NCI-H510A (cell line): ENCODE measurements at places on chromosomes 4 and X.

DNA sequence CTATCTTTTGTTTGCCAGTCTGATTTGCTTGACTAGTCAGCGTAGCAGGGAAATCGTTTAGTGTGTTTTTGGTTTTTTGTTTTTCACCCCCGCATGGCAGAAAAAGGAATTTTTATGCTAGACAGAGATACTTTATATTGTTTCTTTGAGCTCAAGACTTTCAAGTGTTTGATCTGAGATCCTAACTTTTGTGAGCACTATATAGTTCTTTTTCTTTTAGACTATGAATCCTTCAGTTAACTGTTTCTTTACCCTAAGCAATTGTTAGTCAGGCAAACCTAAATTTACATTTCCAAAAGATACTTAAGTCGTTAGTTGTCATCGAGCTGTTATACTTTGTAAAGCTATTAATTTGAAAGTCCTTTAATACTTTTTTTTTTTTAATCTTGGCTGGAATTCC lies 73.3 kb downstream of the RAP1GDS1 start:
- no peak for DNase-seq

GRCh38 chr4:181822005-181822375 lies 421.2 kb upstream of the TENM3 start:
- no peak for DNase-seq

- DNase-seq, result no peak
These were observed 28.2 kb downstream of the IRF2 start for GRCh38 chr4:184446132-184446658.

GRCh38 chr4:105840426-105841174 lies 54.7 kb upstream of the NPNT start:
- DNase-seq, result peak; percentile 5

- DNase-seq, result peak; percentile 4
These were observed 36.6 kb upstream of the UGT2A1 start for GRCh38 chr4:69689599-69689998.

GRCh38 chrX:53713987-53714579 lies 27.6 kb upstream of the HUWE1 start:
- no peak for DNase-seq

DNA sequence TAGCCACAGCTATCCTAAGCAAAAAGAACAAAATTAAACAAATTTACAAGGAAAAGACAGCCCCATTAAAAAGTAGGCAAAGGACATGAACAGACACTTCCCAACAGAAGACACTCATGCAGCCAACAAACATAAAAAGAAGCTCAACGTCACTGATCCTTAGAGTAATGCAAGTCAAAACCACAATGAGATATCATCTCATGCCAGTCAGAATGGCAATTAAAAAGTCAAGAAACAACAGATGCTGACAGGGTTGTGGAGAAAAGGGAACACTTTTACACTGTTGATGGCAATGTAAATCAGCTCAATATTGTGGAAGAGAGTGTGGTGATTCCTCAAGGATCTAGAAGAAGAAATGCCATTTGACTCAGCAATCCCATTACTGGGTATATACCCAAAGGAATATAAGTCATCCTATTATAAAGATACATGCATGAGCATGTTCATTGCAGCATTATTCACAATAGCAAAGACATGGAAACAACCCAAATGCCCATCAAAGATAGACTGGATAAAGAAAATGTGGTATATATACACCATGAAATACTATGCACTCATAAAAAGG lies 163.0 kb upstream of the TET2 start:
- no peak for DNase-seq

- DNase-seq, result no peak
These were observed 63.0 kb upstream of the MND1 start for GRCh38 chr4:153281476-153281875.

GRCh38 chrX:129640737-129641136 lies 14.0 kb downstream of the APLN start:
- DNase-seq, result no peak

- no peak for DNase-seq
These were observed 117.7 kb downstream of the ADAMTS3 start for GRCh38 chr4:72451349-72451748.

DNA sequence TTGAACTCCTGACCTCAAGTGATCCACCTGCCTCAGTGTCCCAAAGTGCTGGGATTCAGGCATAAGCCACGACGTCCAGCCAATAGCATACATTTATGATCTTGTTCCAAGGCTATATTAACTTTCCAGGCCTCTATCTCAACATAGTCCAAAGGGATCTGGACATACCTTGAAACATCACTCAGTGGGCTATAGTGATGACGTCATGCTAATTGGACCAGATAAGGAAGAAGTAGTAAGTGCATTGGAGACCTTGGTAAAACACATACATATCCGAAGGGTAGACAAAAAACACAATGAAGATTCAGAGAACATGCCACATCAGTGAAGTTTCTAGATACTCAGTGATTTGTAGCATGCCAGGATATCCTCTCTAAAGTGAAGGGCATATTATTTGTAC lies 37.4 kb upstream of the USP26 start:
- DNase-seq, result no peak

- no peak for DNase-seq
These were observed 28.9 kb downstream of the ARFIP1 start for GRCh38 chr4:152808670-152809069.

- DNase-seq, result no peak
These were observed 131.2 kb upstream of the SPRY1 start for GRCh38 chr4:123265443-123265842.

GRCh38 chrX:98299785-98300184 lies 1416.1 kb downstream of the RPA4 start:
- no peak for DNase-seq

GRCh38 chrX:53287493-53288138 lies 6.2 kb upstream of the IQSEC2 start:
- DNase-seq, result no peak

GRCh38 chr4:169062897-169063244 lies 52.8 kb upstream of the CBR4 start:
- DNase-seq, result no peak

- DNase-seq, result no peak
These were observed 48.1 kb downstream of the NPY1R start for GRCh38 chr4:163284304-163284703.

GRCh38 chr4:56314207-56314915 lies 72.9 kb downstream of the AASDH start:
- no peak for DNase-seq

DNA sequence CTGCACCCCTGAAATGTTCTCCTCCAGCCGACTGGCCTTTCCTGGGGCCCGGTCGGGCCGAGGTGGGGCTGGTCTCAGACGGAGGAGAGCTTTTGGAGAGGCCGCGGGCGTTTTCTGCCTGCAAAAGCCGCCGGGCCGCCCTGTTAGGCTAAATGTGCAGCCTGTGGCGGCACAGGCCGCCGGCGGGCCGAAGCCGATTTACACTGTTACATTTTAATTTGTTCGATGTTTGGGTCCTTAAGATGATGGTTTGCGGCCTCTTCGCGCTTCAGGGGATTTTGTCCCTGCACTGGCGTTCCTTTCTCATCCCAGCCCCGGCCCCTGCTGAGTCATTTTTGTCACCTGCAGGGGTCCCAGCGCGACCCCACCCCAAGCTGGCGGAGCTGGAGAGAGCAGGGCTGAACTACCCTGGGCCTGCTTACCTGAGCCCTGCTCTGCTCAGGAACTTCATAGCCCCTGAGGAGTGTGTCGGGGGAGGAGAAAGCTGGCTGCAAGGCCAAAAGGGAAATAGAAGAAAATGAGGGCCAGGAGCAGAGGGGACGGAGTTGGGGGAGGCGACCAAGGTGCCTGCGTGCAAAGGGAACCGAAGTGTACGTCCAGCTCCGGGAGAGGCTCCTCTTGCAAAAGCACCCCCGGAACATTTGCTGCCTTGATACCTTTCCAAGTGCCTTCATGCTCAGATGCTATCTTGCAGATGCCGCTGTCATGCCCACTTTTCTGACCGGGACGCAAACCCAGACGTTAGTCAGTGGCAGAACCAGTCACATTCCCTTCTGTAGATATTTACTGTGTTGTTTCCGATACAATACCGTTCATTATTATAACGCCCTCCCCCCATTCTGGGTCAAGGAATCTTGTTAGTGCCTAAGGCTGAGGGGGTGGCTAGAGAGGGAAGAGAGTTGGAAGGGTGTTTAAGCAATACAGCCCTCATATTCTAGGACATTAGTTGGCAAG lies 977 bp upstream of the RBBP7 start:
- DNase-seq, result peak; percentile 24

DNA sequence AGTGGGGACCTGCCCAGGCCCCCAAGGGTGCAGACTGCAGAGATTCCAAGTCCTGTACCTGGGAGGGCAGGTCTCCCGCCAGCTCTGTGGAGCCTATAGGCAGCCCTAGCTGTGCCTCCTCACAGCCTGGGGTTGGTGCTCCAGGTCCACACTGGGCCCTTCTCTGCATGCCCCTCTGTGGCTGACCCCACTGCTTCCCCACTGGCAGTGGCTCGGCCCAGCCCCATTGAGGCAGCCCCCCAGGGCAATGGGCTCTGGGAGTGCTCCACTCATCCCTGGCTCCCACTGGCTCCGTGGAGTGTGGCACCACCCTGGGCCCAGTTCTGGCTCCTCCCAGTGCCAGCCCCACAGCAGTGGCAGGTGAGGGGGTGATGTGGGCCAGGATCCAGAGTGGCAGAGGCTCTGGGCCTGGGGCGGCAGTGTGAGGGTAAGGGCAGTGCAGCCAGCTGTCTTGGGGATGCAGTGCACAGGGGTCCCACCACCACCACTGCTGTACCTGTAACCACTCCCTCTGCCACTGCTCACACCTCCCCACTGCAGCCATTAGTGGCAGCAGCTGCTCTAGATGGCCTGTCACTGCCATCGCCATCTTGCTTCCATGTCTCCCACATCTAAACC lies 312.2 kb downstream of the GPM6A start:
- DNase-seq, result no peak

DNA sequence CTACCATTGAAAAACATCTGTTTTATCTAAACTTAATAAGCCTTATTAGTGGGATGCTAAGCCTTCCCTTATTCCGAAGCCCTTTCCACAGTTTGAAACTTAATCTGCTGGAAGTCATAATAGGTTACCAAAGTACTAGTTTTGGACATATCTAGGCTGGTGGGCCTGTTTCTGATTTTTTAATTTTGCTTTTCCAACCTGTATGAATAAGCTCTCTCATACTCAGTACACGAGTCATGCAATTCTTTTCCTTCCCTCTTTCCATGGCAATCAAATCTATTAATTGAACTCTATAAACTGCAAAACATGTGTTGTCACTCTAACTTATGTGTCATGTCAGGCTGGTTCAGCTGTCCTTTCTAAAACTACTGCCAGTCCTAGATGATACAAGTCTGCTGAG lies 91.0 kb downstream of the AMMECR1 start:
- no peak for DNase-seq

DNA sequence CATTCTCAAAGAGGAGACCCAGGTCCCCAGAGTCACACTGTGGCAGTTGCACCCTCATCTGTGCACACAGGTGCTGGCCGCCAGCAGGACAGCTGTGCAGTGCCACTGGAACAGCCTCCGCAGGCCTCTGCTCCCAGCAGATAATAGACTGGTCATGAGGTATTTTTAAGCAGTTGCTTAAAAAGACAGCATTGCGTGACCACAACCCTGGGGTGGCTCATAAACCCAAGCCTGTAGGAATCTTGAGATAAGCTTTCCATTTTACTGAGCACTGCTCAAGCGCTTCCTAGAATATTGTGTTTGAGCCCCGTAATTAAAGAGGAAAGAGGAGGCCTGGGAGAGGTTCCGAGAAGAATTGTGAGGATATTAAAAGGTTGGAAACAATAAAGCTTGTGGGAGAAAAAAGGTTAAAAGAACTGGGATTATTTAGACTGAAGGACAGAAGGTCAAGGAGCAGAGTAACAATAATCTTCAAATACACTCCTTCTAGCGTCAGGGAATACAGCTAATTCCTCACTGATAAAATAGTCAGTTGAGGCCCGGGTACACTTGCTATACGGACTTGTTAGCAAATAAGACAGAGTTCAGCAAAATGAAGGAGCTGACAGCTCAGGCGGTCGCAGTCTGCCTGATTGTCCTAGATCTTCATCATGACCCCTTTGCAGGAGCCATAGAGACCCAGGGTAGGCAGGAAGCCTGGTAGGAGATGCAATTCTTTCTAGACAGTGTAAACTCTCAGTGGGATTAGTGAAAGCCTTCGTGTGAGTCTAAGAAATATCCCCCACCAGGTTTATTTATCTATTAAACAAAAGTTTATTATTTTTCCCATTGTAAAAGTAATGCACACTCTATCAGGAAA lies 86.2 kb upstream of the KIT start:
- DNase-seq, result no peak

GRCh38 chrX:124530803-124531202 lies 184.4 kb downstream of the SH2D1A start:
- no peak for DNase-seq

DNA sequence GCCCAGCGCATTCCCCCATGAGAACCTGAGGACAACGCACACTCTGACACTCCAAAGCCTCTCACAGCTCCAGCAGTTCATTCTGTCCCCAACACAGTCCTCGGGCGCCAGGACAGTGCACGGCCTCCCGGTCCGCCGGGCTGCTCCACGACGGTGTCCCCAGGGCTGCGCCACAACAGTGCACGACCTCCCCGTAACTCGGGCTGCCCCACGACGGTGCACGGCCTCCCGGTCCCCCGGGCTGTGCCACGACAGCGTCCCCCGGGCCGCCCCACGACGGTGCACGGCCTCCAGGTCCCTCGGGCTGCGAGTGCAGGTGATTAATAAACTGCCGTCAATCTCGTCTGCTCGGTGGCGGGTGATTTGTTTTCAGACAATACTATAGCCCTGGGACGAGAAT lies 585.1 kb upstream of the FRG1 start:
- DNase-seq, result no peak

DNA sequence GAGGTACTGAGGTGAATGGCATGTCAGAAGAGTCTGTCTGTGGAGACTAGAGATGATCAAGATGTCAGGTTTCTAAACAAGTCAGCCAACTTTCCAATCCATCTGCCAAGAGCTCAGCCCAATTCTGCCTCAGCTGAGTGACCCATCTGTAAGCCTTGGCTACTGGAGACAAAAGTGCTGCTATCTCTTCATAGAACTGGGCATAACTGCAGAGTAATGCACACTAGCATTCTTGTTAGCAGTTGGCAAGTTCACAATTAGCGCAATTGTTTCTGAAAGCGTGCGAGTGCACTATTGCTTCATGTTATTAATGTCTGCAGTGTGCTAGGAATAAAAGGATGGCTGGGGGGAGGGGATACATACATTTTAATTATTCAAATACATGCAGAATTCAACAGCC lies 32.9 kb upstream of the SH3D19 start:
- DNase-seq, result no peak

GRCh38 chr4:75030649-75031235 lies 97.8 kb downstream of the PARM1 start:
- no peak for DNase-seq

- DNase-seq, result no peak
These were observed 267.2 kb downstream of the TEX13A start for GRCh38 chrX:104953251-104953650.

- no peak for DNase-seq
These were observed 597.2 kb upstream of the GRIA3 start for GRCh38 chrX:122586831-122587230.

DNA sequence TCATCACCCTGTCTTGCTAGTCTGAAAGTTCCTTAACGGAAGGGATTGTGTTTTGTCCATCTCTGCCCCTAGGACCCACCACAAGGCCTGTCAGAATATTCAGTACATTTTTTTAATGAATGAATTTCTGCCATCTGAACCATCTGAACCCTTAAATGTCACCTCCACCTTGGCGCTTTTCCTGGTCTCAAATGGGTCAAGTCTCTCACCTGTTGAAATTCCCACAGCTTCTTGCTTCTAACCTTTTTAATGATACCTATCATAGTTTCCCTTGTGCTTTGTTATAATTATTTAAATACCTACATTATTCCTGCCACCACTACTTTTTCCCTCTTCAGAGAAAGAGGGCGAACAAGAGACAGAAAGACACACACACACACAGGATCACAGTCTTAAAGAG lies 48.0 kb downstream of the SHROOM4 start:
- DNase-seq, result no peak

- DNase-seq, result no peak
These were observed 47.4 kb downstream of the TMPRSS11E start for GRCh38 chr4:68494688-68495087.
